ENCODE measurements at places on chromosomes 6 and 20.

GRCh38 chr6:108675226-108676200 lies 114.8 kb downstream of the FOXO3 start:
- no peak for DNase-seq

- no peak for DNase-seq
These were observed 84.9 kb downstream of the KCNB1 start for GRCh38 chr20:49397525-49397924.

DNA sequence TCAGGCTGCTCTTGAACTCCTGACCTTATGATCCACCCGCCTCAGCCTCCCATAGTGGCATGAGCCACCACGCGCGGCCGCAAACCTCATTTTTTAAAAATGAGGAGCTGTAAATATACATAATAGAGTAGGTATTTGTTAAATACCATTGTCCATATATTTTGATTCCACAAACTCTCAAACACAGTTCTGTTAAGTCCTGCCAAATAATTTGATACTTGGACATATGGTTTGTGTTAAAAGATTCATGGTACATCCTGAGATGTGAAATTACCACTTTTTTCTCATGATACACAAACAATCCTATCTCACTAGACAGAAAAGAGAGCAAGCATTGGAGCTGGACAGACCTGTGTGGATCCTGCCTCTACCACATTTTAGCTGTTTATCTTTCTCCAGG lies 334.1 kb upstream of the KCNQ5 start:
- DNase-seq: no peak

DNA sequence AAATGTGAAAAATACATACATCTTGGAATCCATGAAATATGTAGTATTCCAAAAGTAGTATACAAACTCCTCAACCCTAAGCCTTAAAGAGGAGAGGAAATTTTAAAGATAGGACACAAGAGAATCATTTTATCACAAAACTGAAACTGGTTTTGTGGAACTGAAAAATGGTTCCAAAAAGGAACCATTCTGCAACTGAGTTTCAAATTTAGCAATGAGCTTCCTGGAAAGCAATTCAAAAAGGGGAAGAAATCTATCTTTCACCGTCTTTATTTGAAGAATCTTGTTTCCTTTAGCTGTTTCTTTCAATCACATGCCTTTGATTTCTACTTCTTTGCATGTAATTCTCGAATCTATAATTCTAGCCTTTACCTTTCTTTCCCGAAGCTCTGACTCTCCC lies 32.2 kb upstream of the LAMP5 start:
- no peak for DNase-seq

- DNase-seq: no peak
These were observed 262.0 kb upstream of the FOXQ1 start for GRCh38 chr6:1049900-1050299.

- no peak for DNase-seq
These were observed 167.4 kb upstream of the PCSK2 start for GRCh38 chr20:17059465-17059864.

GRCh38 chr20:2907519-2907918 lies 34.2 kb downstream of the PTPRA start:
- no peak for DNase-seq

Data from GM13976 (cell line).